ENCODE measurements at places on chromosomes 4 and X. TPM values are rescaled to one million over a fixed set of nuclear protein-coding genes. Genes with fewer than 3 reads are reported as not detected.

GRCh38 chr4:38470735-38471262, 193.2 kb upstream of the KLF3 start:
- no peak for DNase-seq

FATE1 gene
- total RNA-seq = not detected

- DNase-seq = no peak
Measured at GRCh38 chr4:8908206-8908893, 36.7 kb upstream of the HMX1 start.

GRCh38 chrX:150366951-150367545, 3.9 kb downstream of the MAMLD1 start:
- DNase-seq = no peak

NIPAL1 gene
- 10.8 TPM for total RNA-seq

DNA sequence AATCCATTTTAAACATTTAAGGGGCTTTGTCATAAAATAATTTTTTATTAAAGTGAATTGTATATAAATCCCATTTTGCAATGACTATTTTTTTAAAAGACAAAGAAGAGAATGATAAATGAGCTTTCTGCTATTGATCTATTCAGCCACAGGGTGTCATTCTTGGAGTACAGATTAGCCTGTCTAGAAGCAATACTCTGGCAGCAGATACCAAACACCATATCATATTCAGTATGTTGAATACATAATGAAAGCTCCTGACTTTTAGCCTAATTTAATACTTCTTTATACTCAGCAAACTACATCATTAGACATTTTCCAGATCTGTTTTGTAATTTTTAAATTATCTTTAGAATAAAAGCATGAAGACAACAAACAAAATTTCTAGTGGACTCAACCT, 496.3 kb downstream of the PDGFC start:
- peak; percentile 56 for DNase-seq

GRCh38 chr4:3415471-3416141, 26.2 kb upstream of the HGFAC start:
- no peak for DNase-seq

DIPK2B gene
- 0.24 TPM for total RNA-seq

GRCh38 chr4:84456157-84456556, 42.9 kb downstream of the NKX6-1 start:
- no peak for DNase-seq

All from umbilical cord (tissue), 2 donors.